PC-3 (cell line): ENCODE measurements at places on chromosomes 7 and 10.

DNA sequence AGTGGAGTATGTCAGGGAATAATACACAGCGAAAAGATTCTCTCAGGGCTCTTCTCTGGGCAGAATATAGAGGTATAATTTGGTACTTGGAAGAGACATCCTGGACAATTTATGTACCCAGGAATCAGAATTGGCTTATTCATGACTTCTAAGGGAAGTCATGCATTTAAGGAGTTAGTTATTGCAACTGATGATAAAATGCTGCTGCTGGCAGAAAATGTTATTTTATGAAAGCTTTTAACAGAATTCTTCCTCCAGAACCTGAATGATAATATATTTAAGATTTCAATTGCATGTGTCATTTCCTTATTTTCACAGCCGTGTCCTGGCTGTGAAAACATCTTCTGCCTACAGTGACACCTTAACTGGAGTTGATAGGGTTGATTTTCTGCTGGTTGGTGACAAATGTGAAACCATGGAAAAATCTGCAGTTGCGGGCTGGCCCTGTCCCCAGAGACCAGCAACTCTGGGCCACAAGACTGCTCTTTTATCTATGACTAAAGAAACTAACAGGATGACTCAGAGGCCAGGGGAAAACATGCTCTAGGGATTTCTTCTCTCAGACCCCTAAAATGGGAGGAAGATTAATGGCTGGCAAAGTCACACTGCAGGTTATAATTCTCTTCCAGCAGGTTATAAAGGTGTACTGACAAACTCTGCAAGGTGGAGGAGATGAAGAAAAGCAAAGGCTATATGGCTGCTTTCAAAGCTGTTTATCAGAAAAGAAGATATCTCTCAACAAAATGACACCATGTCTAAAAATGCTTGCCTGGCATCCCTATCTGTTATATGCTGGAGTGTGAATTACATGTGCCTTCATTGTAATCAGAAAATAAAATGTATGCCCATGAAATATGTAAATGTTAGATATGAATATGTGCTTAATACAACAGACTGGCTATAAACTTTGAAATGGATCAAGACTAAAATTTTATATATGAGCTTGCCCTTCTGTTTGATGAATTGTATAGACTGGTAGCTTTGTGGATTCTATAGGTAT lies 12.1 kb upstream of the TRUB1 start:
- no peaks in the 10 kb centered on the region for H3K36me3 ChIP-seq
- no peak overlapping the region for H3K27ac ChIP-seq
- H3K4me3 ChIP-seq: no peak overlapping the region
- peaks cover 12% of the 10 kb centered on the region for H3K4me1 ChIP-seq

DNA sequence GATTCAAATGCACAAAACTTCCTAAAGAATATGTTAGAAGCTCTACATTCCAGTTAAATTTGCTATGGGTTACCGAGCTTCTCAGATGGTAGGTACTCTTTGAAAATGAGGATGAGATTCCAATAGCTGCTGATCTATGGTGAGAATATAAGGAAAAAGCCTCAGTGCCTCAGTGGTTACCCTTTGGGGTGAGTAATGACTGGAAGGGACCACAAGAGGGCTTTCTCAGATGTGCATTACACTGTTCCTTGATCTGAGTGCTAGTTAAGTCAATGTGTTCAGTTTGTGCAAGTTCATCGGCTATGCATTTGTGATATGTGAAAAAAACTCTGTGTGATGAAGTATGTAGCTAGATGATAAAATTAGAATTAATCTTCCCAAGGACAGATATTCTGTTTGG lies 3.5 kb downstream of the NRCAM start:
- no peaks in the 10 kb centered on the region for H3K4me1 ChIP-seq
- DNase-seq: peak; percentile 28
- peaks cover 68% of the 10 kb centered on the region for H3K27me3 ChIP-seq
- no peak overlapping the region for H3K4me3 ChIP-seq
- H3K27ac ChIP-seq: no peak overlapping the region

DNA sequence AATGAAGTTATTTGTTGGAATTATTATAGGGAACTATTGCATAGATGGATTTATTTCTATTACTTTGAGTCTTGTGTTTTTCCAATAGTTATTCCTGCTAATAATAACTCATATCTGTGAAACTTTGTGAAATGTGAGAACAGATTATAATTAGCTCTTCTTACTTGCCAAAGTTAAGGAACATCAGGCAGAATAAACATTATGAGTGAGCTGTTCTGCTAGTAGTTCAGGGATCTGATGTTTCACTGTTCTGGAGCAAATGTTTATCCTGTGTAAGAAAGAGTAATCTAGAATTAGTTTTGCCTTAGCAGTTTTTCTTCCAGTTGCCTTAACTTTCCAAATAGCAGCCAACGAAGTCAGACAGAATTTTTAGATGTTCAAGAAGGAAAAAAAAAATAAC lies 245.2 kb upstream of the PLXDC2 start:
- H3K36me3 ChIP-seq: no peaks in the 10 kb centered on the region
- no peak for DNase-seq
- H3K27me3 ChIP-seq: no peaks in the 10 kb centered on the region

GRCh38 chr7:22584179-22584578 lies 84.2 kb upstream of the STEAP1B start:
- peaks cover 27% of the 10 kb centered on the region for H3K4me1 ChIP-seq
- H3K27me3 ChIP-seq: no peaks in the 10 kb centered on the region
- no peaks in the 10 kb centered on the region for H3K36me3 ChIP-seq
- no peak overlapping the region for H3K4me3 ChIP-seq

GRCh38 chr7:74462707-74463100 lies 9.0 kb downstream of the GTF2IRD1 start:
- peaks cover 6% of the 10 kb centered on the region; the same call in 1 of the 2 replicates for H3K4me1 ChIP-seq
- H3K4me3 ChIP-seq: no peak overlapping the region
- H3K36me3 ChIP-seq: no peaks in the 10 kb centered on the region

- no peaks in the 10 kb centered on the region for H3K27me3 ChIP-seq
- H3K36me3 ChIP-seq: no peaks in the 10 kb centered on the region
- H3K27ac ChIP-seq: peak overlapping the region; percentile 60
- peak overlapping the region; percentile 79 for H3K4me3 ChIP-seq
Measured at GRCh38 chr7:66043681-66044497, 31.7 kb upstream of the ASL start.

DNA sequence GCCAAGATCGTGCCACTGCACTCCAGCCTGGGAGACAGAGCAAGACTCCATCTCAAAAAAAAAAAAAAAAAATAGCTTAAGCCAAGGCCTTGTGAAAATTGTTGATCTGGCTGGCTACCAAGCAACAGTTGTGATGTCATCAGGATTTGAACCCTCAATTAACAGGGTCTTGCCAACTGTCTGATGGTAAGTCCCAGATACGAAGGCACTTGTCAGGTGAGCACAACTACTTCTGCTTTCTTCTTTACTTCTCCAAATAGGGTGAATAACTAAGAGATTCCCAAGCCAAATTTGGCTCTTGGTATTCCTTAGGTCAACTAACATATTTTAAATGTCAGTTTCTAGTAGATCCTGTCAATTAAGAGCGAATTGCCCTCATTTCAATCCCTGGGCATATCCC lies 47.4 kb downstream of the ANKRD61 start:
- DNase-seq: no peak
- no peaks in the 10 kb centered on the region for H3K27me3 ChIP-seq
- no peak overlapping the region for H3K4me3 ChIP-seq
- no peaks in the 10 kb centered on the region for H3K36me3 ChIP-seq

GRCh38 chr7:45092100-45092930 lies 3.5 kb upstream of the NACAD start:
- DNase-seq: peak; percentile 75
- no peak overlapping the region for H3K27ac ChIP-seq
- H3K4me1 ChIP-seq: peaks cover 15% of the 10 kb centered on the region
- H3K27me3 ChIP-seq: no peaks in the 10 kb centered on the region
- H3K36me3 ChIP-seq: no peaks in the 10 kb centered on the region

- no peak overlapping the region for H3K27ac ChIP-seq
- H3K27me3 ChIP-seq: no peaks in the 10 kb centered on the region
- no peak overlapping the region for H3K4me3 ChIP-seq
- H3K36me3 ChIP-seq: no peaks in the 10 kb centered on the region
- no peaks in the 10 kb centered on the region for H3K4me1 ChIP-seq
- no peak for DNase-seq
Measured at GRCh38 chr7:26334166-26334859, 42.7 kb downstream of the SNX10 start.

GRCh38 chr7:71243736-71244410 lies 111.9 kb downstream of the GALNT17 start:
- no peak overlapping the region for H3K4me3 ChIP-seq
- no peaks in the 10 kb centered on the region for H3K36me3 ChIP-seq
- no peak overlapping the region for H3K27ac ChIP-seq
- H3K4me1 ChIP-seq: no peaks in the 10 kb centered on the region
- DNase-seq: no peak
- H3K27me3 ChIP-seq: no peaks in the 10 kb centered on the region

- peaks cover 12% of the 10 kb centered on the region for H3K4me1 ChIP-seq
- peak overlapping the region; percentile 89 for H3K27ac ChIP-seq
- peak overlapping the region; percentile 42 for H3K4me3 ChIP-seq
- no peaks in the 10 kb centered on the region for H3K27me3 ChIP-seq
Measured at GRCh38 chr10:30092151-30092790, 32.9 kb upstream of the JCAD start.

DNA sequence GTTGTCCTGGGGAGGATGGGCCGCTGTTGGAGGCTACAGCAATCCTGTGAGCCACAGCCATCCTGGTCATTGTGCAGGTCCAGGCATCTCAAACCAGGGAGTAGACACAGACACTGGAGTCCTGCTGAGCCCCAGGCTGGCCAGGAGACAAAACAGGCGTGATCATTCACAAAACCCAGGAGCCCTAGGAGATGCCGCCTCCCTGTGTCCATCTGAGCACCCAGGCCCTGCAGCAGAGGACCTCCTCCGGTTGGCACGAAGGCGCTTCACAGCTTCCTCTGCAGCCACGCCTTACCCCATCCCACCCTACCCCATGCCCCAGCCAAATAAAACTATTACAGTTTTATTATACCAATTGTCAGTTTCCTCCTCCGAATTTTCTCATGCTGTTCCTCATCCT lies 183.6 kb downstream of the PLXNA4 start:
- no peak overlapping the region for H3K4me3 ChIP-seq
- H3K27me3 ChIP-seq: no peaks in the 10 kb centered on the region
- H3K4me1 ChIP-seq: peaks cover 14% of the 10 kb centered on the region

GRCh38 chr10:63515002-63515763 lies 6.0 kb upstream of the REEP3 start:
- peak overlapping the region; percentile 16; the same call in 1 of the 2 replicates for H3K4me3 ChIP-seq
- peaks cover 56% of the 10 kb centered on the region for H3K4me1 ChIP-seq
- H3K27ac ChIP-seq: peak overlapping the region; percentile 41

- H3K36me3 ChIP-seq: no peaks in the 10 kb centered on the region
- no peaks in the 10 kb centered on the region for H3K27me3 ChIP-seq
Measured at GRCh38 chr10:123180101-123181090, 26.2 kb downstream of the BUB3 start.

DNA sequence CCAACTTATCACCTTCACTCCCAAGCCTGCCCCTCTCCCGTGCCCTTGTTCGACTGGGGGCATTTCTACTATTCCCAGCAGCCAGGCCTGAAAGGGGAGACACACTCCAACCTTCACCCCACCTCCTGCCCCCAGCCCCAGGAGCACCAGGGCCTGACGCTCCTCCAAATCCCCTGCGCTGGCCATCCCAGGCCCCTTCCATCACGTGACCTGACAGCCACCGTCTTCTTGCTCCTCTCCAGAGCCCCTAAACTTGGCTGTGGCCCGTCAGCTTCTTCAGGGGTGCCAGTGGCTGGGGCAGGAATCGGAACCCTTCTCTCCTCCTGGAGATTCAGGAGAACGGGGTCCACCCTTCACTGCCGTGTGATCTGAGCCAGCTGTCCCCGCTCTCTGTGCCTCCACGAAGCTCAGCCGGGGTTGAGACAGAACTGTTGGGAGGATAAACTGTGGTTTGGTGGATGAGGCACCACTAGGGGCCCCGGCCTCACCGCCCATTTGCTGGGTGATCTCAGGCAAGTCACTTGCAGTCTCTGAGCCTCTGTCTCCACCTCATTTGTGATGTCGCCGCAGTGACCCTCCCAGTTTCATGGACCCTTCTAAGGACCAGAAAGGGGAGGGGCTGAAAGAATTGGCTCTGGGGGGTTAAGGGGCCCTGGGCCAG lies 91.0 kb downstream of the MYL10 start:
- DNase-seq: no peak
- no peaks in the 10 kb centered on the region for H3K36me3 ChIP-seq
- no peak overlapping the region for H3K27ac ChIP-seq
- H3K4me1 ChIP-seq: no peaks in the 10 kb centered on the region
- H3K4me3 ChIP-seq: no peak overlapping the region

DNA sequence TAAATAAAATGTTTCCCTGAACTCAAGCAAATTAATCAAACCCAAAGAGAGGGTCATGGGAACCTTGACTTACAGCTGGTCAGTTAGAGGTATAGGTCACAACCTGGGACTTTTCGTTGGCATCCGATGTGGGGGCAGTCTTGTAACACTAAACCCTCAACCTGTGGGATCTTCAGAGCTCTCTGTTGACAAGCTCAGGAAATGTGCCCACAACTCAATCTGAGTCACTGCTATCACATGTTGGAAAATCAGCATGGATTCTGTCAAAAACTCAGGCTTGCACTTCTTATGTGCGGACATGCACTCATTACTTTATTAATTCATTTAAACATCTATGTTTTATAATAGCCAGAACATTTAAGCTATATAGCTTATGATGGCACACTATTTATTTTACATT lies 424.6 kb upstream of the SORCS1 start:
- H3K27me3 ChIP-seq: no peaks in the 10 kb centered on the region
- DNase-seq: peak; percentile 49
- H3K27ac ChIP-seq: no peak overlapping the region
- H3K4me3 ChIP-seq: no peak overlapping the region
- H3K36me3 ChIP-seq: no peaks in the 10 kb centered on the region
- no peaks in the 10 kb centered on the region for H3K4me1 ChIP-seq

DNA sequence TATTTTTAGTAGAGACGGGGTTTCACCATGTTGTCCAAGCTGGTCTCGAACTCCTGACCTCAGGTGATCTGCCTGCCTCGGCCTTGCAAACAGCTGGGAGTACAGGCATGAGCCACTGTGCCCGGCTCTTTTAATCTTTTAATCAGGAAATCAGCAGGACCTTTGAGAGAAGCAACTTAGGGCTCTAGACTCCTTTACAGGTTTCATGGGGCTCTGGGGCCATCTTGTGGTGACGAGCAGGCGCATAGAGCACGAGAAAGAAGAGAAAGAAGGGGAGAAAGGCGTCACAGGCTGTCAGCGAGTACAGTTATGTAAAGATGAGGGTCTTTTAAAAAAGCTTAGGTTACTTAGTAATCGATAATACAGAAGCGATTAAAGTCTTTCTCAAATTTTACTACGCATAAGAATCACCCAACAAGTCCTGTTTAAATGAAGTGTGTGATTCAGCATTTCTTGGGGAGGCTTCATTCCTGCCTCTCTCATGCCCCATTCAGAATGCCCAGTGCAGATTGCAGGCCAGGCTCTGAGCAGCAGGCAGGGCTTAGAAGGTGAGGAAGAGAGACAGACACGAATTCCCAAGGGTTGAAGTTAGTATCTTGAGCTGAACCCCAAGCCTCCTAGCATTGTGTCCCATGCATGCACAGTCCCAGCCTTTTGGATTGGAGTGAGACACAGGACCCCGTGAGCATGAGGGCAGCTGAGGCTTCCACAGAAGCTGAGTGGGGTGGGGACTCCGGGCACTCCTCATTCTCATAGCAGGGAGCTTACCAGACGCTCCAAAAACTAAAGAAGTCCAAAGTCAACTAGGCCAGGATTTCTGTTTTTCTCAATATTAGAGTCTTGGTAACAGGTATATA lies 23.6 kb upstream of the PFKP start:
- H3K36me3 ChIP-seq: no peaks in the 10 kb centered on the region
- H3K27me3 ChIP-seq: no peaks in the 10 kb centered on the region
- no peak overlapping the region for H3K27ac ChIP-seq
- peak; percentile 62 for DNase-seq
- H3K4me3 ChIP-seq: no peak overlapping the region
- H3K4me1 ChIP-seq: peaks cover 13% of the 10 kb centered on the region
